Right renal pelvis (tissue), 4 donors: ENCODE measurements at places on chromosomes 4 and X.
A peak's percentile ranks its signal among the peaks of the same experiment; 100 is the strongest.

DNA sequence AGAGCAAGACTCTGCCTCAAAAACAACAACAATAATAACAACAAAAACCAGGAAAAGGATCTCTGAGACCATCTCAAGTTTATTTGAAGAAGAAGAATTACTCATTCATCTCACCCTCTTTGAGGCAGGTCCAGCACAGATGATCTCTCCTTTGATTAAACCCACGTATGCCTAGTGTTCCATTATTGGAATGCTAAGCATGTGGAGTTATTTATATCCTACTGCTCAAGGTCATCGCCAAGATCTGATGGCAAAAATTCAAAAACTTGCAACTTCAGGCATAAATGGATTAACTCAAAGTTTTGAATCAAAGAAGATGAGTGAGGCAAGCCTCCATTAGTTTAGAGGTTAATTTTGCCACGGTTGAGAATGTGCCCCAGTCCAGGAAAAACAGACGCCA is 184.2 kb downstream of the DHRSX start:
- DNase-seq: no peak

DNA sequence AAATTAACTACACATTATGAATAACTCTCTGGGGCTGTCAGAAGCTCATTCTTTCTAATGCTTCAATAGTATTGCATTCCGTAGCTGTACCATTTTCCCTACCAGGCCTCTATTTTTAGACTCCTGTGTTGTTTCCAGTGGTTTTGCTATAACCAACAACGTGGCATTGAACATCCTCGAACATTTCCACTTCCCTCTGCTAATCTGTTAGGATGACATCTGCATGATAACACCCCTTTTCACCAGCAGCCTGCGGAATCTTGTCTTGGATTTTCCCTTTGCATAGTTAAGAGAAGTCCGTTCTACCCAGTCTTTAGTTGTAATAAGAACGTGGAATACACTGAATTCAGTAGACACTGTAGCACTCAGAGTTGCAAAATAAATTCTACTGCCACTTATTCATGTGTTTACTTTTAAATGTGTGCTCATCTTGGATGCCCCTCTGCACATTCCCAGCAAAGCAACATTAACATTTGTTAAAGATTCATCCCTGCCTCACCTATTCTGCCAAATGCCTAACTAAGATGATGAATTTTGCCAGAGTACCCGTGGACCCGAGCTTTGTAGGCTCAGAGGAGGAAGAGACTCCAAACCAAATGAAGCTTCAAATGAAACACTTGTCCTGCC is 55.6 kb downstream of the SEL1L3 start:
- DNase-seq: no peak

DNA sequence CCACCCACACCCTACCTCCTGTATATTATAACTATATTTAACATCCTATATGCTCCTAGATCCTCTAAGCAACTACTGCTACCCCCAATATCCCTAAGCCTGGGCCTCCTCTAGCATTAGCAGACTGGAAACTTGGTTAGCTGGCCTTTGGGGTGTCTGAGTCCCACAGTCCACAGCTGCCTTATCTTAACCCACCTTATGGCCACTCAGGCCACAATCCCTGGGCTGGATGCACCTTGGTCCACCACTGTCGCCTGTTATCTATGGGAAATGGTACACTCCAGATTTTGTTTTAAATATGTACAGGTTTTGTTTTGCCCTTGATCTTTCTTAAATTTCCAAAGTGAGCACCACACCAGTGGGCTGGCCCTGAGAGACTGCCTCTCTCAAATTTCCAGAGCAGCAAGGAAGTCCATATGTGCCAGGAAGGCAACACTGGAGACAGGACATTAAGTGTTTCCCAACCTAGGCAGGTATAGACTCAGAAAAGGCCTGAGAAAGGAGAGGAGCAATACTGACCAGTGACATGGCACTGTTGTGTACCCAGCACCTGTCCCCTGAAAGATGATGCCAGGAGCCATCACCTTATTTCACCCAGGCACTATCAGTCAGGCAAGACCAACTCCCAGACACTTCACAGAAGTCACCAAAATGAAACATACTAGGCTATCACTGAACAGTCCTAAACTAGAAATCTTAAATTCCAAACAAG is 921 bp downstream of the PFKFB1 start:
- DNase-seq: no peak

DNA sequence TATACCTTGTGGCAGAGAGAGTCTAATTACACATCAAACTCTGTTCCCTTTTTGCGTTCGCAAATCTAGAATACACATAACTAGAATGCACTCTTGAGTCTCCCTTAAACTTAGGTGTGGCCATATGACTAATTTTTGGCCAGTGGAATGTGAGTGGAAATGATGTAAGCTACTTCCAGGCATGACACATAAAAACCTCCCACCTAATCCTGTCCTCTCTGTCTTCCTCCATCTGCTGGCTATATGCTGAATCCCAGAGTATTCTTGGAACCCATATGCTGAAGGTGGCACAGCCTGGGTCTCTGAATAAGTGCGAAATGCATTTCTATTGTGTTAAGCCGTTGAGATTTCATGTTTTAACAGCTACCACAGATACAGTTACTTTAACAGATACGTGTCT is 269.9 kb upstream of the NRK start:
- no peak for DNase-seq

DNA sequence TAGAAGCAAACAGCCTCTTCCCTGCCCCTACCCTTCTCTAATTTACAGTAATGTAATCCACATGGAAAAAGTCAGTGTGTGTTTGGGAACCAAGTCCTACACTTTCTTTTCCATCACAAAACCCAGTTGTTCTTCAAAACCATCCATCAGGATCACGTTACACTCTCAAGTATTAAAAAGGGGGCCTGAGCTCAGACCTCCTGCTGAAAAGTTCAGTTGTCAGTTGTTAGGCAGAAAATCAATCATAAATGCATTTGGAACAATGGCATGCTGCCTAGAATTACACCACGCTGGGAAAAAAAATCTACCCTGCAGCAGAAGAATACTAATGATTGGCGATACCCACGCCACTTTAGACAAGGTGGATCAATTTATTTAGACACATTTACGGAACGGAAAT is 236.5 kb downstream of the PARM1 start:
- no peak for DNase-seq

DNA sequence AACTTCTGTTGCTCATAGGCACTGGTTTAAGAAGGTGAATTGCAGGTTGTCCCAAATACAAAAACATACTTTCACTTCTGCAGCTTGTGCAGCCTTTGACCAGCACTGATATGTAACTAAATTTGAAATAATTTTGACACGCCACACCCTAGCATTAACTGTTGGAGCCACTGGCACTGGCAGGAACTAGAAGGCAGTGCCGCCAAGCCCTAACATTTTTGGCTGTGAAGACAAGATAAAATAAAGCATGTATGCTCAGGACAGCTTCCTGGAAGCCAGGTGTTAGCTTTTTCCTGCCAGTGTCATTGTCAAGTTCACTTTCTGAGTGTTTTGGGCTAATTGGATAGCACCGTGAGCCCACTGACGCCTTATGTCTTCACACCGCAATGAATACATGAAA is 65.3 kb upstream of the FBXW7 start:
- DNase-seq: no peak

DNA sequence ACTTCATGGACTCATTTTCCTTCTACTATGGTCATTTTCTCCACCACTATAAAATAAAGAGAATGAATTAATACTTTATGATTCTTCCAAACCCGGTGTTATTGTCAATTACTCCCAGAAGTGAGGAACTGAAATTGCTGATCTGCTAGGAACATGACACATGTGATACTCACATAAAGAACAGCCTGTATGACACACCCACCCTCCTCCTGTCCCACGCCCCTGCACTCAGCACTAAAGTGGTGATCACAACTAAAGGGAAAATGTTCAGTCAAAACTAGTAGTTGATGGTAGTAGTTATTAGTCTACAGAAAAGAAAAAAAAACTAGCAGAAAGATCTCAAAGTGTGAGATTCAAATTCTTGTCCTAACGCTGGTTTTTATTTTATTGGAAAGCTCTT is 1508.3 kb downstream of the RAPGEF2 start:
- DNase-seq: no peak

GRCh38 chr4:151389311-151389710 is 19.7 kb upstream of the FHIP1A start:
- DNase-seq: no peak

- DNase-seq: no peak
Observed at GRCh38 chr4:2652415-2653160, 103.5 kb downstream of the TNIP2 start.

GRCh38 chr4:72451349-72451748 is 117.7 kb downstream of the ADAMTS3 start:
- no peak for DNase-seq

DNA sequence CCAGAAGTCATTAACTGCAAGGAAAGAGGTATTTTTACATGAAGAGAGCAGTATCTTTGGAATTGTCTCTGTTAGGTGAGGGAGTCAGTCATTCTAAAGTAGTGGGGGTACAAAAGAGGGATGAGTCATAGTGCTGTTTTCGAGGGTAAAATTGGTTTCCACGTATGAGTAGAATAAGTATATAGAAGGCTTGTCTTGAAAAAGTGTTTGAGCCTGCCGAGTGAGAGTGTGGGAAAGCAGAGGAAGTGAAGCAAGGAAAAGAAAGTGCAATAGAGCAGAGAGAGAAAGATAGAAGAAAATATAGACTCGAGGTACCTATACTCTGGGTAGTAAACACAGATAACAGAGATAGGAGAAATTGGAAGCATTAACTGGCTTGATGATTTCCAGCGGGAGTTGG is 696.4 kb downstream of the DMD start:
- DNase-seq: no peak

- peak; percentile 0 for DNase-seq
Observed at GRCh38 chr4:91936311-91936710, 367.5 kb upstream of the GRID2 start.

DNA sequence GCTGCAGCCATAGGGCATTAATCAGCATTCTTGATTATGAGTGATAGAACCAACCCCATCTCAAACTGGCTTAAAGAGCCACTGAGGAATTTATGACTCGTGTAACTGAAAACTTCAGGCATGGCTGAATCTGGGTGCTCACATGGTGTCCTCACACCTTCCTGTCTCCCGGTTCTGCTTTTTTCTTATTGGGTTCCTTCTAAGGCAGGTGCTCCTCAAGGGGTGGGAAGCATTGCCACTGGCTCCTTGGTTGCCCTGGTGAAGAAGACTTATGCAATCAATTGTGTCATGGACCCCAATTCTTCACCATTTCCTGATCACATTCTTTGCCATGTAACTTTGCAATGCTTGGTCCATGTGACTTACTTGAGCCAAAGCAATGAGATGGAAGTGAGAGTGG is 4.3 kb upstream of the ZCCHC4 start:
- DNase-seq: no peak

DNA sequence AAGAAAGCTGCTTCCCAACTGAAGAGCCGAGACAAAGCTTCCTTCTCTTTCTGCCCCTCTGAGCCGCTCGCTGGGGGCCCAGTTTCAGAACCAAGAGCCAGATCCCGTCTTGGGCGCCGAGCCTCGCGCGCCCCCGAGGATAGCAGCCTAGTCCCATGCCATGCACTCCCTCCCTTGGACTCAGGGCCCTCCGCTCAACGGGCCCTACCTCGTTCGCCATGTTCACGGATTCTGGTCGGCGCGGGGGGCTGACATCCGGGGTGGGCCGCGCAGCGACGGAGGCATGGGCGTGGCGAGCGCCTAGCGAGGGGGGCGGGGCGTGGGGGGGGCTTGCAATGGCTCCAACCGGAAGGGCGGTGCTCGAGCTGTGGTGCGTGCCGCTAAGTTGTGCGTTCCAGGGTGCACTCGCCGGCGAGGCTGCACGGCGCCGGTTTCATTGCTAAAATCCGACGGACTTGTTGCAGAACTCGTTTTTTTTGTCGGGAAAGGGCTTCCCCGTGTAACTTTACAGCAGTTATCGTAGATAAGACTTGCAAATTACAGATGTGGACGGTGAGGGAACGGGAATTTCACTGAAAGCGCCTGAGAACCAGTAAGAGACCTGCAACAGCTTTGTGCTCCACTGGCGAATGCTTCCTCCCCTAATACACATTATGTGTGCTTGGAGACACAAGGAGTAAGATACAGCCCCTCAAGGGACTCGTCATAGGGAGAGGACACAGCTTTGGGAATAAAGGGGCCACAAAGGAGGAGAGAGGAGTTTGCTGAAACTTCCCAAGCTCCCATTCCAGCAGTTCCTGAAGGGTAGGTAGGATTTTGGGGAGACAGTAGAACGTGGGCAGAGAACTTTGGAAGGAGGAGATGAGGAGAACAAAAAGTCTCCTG is at the start of gene ADH5:
ADH5 (minus strand) TSS at position 308 of the 885 bp plus-strand sequence; CDS start at position 220, 88 bp downstream.
- DNase-seq: peak; percentile 70

- no peak for DNase-seq
Observed at GRCh38 chr4:73821325-73821724, 15.2 kb upstream of the CXCL6 start.

DNA sequence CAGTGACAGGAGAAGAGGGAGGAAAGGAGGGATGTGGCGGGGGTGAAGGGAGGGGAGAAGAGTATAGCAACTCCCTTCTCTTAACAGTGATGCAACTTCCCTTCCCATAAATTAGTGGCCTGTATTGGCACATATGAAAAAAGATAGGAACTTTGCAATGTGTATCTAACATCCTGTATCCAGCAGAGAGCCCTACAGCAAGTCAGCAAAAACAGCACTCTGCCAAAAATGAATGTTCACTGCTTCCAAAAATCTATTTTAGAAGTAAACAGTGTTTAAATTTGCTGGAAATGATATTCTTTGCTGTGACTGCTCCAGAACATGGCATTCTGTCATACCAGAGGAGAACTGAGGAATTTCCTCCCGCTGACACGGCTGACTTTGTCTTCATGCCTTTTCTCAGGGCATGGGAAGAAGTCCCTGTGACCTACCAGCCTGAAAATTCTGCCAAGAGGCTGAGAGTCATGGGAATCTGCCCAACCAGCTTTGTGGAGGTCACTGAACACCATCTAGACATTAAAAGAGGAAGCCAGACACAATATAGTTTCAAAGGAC is 343.4 kb upstream of the RASGEF1B start:
- no peak for DNase-seq

GRCh38 chrX:12872741-12873140 is 5.9 kb downstream of the TLR7 start:
- DNase-seq: no peak

- DNase-seq: no peak
Observed at GRCh38 chr4:2583092-2583491, 46.6 kb downstream of the FAM193A start.

GRCh38 chrX:46573331-46573891 is at the start of gene CHST7:
TSS of gene CHST7 (plus strand) at chrX:46573765. CDS start at chrX:46573932, 167 bp downstream.
- no peak for DNase-seq

GRCh38 chr4:97998203-97998602 is 145.1 kb downstream of the STPG2 start:
- DNase-seq: no peak

- no peak for DNase-seq
Observed at GRCh38 chrX:136627409-136627808, 20.5 kb upstream of the CD40LG start.

DNA sequence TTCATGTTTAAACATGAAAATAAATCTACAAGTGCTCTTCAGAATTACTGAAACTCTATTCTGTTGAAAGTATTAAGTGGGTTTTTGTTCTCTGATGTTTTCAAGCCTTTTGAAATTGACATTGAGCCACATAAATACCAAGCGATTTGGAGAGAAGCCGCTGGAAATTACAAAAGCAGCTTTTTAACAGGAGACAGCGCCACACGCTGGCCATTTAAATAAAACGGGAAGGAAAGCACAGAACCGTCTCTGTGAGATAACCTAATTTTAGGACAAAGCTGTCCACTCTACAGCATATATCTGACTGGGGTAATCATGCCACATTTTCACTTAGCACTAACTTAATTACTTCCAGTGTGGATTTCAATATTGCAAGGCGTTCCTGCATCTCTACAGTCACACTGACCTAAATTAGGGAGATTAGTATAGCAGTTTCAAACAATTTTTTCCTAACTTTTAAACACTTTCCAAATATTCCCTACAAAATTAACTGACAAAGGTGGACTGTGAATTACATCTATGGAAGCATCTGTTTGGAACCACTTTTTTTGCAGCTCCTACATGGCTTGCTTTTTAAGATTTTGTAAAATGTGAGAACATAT is 6.8 kb upstream of the ANOS1 start:
- no peak for DNase-seq
